Activated T-helper 1 cell treated with anti-CD3 and anti-CD28 coated beads, Interleukin-2, amount 50 U/mL, for 16 hours (primary cell): ENCODE measurements at places on chromosomes 4 and X.

- no peak for DNase-seq
These were observed 895.1 kb downstream of the PCDH18 start for GRCh38 chr4:136637071-136637777.

DNA sequence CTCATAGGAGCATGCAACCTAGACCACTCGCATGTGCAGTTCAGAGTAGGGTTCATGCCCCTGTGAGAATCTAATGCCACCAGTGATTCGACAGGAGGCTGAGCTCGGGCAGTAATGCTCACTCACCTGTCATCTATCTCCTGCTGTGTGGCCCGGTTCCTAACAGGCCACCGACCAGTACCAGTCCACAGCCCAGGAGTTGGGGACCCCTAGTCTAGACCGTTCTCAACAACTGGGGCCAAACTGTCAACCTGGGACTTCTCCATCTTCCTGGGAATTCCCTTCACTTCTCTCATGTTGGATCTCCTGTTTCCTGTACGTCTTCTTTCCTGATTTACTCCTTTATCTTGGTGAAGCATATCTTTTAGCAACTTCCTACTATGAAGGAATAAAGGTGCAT, 79.4 kb upstream of the HELT start:
- DNase-seq, result no peak

- DNase-seq, result no peak
These were observed 1.1 kb downstream of the SLIT2 start for GRCh38 chr4:20252656-20253282.

GRCh38 chr4:72473434-72473900, 95.6 kb downstream of the ADAMTS3 start:
- no peak for DNase-seq

DNA sequence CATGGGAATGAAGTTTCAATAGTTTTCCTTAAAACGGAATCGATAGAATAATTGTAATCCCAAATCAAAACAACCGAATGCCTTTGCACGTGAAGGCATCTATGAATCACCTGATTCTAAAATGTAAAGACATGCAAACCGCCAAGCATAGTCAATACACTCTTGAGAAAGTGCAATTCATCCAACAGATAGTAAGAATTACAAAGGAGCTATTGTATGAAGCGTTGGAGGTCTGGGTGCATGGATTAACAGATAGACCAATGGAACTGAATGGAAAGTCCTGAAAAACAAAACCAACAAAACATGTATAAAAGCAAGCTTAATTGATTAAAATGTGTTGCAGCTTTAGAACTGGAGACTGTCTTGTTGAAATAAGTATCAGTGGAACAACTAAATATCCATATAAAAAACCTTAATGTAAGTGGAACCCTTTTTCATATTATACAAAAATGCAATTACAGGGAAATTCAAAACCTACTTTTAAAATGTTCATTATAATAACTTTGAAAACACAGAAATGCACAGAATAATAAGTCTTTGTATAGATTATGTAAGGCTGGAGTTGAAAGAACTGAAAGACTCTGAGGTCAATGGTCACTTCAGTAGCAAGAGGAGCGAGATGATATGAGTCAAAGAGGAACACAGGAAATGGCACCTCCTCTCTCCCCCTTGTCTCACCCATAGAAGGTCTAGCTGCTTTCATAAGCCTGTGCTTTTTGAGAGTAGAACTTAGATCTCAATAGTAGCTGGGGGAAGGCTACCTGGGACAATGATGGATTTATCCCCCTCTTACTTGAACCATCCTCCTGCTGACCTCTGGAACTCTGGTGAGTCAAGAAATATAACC, 20.1 kb downstream of the MAGEC2 start:
- no peak for DNase-seq

DNA sequence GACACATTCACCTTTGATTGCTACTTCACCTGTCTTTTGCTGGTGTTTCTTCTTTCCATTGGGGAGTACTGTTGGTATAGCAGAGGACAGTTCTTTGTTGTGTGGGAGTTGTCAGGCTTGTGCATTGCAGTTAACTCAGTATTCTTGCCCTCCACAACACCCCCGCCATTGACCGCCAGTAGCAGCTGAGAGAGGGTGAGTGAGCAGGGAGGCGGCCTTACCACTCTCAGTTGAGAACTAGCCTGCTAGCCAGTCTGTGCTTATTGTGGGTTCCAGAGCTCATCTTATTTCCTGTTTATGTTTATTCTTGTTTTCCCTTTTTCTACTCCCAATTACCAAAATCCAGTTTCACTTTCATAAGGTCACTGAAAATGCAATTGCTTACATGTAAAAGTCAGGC, 52.2 kb downstream of the STIM2 start:
- DNase-seq, result no peak

- DNase-seq, result no peak
These were observed 170.4 kb upstream of the TET2 start for GRCh38 chr4:104976262-104976661.

DNA sequence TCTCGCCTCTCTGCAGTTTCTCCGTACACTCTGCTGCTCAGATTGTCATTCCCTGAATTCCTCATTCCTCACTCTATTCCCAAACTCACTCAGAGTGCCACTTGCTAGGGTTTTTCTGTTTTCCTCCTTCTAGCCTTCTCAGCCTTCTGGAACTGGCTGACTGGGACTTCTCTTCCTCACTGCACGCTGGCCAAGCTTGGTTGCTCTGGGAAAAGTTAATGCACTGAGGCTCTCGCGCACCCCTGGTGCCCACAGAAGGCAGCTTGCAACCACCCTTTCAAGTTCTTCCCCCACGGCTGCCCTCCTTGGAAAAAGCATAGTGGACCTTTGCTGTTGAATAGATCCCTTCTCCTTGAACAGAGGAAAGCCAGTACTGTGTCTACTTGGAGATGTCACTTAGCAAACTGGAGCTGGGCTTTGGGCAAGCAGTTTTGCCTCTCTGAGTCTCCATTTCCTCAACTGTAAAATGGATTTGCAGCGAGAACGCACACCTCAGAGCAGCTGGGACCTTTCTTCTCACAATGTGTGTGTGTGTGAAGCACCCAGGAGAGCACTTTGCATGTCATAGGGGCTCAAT, 6.0 kb upstream of the CCKAR start:
- no peak for DNase-seq

- DNase-seq, result no peak
These were observed 129.6 kb upstream of the MED14 start for GRCh38 chrX:40864972-40865371.

- no peak for DNase-seq
These were observed 370.5 kb upstream of the ANXA10 start for GRCh38 chr4:167721617-167722486.
